Esophagus squamous epithelium (tissue), 5 donors: ENCODE measurements at places on chromosomes 11 and 22.

DNA sequence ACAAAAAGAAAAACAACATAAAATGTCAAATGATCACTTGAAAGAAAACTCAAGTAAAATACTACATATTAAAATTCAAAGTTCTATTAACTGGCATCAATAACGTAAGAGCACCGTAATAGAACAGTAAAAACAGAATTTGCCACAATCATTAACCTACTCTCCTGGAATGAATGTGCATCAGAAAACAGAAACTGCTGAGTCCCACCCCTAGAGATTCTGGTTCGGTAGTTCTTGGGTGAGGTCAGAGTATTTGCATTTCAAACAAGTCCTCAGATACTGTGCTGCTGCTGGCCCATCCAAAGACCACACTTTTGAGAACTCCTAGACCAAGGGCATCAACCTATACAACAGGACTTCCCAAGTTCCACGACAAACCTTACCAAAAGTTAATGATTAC, 23.5 kb downstream of the PITPNB start:
- DNase-seq, result no peak

DNA sequence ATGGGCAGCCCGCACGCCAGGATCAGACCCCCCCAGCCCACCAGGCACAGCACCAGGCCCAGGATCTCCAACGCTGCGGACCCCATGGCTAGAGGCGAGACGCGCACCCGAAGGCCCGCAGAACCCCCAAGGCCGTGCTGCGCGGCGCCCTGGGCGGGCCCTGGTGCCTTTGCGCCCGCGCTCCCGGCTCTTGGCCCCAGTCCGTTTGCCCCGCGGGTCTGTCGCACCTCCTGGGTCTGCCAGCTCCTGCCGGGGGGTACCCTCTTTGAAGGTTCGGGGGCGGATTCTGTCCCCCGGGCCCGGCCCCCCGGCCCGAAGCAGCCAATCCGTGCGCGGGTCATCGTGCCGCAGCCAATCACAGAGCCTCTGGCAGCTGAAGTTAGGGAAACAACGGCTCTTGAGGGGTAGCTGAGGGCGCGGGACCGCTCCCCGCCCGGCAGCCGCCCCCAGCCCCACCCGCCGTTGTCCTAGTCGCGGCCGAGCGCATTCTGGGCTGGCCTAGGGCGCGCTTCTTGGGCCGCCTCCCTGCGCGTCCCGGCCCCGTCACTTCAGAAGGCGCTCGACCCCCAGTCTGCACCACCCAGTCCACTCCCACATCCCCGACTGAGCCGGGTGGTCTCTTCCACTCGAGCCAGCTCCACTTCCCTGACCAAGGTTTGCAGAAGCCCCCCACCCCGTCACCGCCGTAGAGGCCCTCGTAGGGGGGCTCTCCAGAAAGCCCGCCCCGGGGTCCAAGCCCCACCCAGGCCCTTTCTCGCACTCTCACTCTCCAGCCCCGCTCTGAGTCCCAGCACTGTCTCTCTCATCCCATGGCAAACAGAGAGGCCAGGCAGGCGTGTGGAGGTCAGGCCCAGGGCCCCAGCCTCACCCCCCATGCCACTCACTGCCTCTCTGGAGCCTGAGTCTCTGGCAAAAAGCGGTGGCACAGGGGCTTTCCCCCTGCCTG, at the start of gene CLDN5:
TSS of gene CLDN5 (minus strand) at position 241 of the 946 bp plus-strand sequence. CDS start at position 86, 155 bp downstream.
- no peak for DNase-seq

DNA sequence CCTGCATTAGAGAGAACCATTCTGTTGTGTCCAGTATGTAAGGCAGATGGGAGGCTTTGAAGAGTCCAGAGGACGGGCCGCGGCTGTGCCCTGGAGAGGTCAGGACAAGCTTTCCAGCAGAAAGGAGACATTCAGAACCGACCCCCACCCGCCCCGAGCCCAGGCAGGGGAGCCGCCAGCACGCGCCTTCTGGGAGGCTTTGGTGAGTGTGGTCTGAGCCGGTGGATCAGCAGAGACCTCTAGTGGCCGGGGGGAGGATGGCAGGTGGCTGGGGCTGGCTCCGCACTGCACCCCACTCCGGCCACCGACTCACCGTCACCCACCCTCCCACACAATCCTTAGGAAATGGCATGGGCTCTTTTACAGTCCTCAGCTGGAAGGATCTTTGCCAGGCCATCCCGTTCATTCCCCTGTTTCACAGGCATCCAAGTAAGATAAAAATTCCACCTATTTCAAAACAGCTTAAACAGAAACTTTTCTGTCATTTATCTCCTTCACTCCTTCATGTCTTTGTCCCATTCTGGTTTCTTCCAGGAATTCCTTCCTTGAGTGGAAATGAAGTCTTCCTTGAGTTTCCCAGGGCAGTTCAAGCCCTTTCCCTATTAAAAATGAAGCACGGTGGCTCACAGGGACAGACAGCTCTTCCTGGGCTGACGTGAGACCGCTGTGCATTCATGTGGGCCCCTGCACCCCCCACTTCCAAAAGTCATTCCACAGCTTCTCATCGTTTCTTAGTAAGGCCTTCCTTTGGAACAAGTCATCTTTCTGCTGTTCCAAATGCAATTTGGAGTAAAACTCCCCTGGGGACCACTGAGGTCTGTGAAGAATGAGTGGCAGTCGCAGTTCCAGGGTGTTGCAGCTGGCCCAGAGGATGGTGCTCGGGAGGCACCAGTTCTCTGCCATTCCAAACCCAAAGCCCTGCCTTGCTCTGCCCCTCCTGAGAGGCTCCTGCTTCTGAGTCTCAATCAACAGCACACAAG, 91.0 kb downstream of the FEZ1 start:
- DNase-seq, result no peak

GRCh38 chr11:71103266-71103665, 149.1 kb downstream of the SHANK2 start:
- DNase-seq, result no peak

- no peak for DNase-seq
These were observed 168.8 kb upstream of the SYT13 start for GRCh38 chr11:45454917-45455401.

DNA sequence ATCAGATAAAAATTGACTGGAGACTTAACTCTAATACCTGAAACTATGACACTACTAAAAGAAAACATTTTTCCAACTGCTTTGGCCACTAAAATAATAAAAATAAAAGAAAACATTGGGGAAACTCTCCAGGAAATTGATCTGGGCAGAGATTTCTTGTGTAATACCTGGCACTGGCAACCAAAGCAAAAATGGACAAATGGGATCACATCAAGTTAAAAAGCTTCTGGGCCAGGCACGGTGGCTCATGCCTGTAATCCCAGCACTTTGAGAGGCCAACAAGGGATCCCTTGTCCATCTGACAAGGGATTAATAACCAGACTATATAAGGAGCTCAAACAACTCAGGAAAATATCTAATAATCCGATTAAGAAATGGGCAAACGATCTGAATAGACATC, 64.6 kb upstream of the RAB1B start:
- no peak for DNase-seq

GRCh38 chr11:112176077-112176476, 765 bp downstream of the BCO2 start:
- DNase-seq, result no peak

DNA sequence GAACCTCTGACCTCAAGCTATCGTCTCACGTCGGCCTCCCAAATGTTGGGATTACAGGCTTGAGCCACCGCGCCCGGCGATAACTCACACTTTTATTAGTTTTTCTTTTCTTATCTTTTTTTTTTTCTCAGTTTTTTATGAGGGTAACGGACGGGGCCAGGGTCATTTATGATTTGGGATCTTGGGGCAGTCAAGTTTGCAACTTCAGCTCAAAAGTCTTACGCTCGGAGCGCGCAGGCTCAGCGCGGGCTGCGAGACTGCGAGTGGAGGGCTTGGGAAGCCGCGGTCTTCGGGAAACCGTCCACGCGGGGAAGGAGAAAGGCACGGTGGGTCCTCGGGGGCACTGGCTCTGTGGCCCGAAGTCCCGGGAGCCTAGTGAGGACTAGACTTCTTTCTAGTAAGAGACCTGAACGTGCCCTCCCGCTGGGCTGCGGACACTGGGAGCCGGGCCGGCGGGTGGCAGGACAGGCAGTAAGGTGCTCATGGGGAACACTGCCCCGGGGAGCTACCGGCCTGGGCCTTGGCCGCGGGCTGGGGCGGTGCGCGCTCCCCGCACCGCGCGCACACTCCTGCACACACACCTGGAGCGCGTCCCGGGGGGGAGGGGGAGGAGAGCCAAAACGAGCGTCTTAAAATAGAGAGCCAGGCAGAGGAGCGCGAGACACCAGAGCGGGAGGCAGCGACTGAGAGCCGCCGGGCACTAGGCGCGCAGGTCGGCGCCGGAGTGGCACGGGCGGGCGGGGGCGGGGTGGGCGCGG, 476 bp upstream of the BARX2 start:
- DNase-seq, result no peak

GRCh38 chr11:67998150-67999045, 5.5 kb downstream of the UNC93B1 start:
- DNase-seq, result no peak

GRCh38 chr11:43573233-43573632, 107.3 kb upstream of the HSD17B12 start:
- DNase-seq, result no peak

- no peak for DNase-seq
These were observed 45.6 kb downstream of the ARFGAP3 start for GRCh38 chr22:42811459-42811858.

DNA sequence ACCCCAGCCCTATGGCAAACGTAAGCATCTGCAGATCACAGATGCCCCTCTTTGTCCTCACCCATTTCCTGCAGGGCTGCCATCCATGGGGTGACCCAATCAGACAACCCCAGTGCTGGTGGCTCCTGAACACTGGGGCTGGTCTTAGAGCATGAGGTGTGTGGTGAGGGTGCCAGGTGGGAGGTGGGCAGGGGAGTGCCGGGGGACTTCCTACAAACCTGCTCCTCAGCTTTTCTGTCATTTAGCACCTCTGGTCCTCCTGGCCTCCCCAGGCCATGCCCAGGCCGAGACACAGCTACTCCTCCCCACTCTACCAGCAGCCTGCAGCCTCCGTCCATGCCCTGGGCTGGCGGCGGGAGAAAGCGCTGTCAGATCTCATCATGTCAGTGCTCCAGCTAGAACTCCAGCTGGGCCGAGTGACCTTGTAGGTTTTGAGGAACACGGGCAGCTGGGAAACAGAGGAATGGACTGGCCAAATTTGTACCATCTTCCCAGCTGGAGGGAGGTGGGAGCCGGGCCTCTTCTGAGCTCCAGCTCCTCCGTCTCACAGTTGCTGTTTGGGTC, 157.7 kb upstream of the NECTIN1 start:
- DNase-seq, result no peak

DNA sequence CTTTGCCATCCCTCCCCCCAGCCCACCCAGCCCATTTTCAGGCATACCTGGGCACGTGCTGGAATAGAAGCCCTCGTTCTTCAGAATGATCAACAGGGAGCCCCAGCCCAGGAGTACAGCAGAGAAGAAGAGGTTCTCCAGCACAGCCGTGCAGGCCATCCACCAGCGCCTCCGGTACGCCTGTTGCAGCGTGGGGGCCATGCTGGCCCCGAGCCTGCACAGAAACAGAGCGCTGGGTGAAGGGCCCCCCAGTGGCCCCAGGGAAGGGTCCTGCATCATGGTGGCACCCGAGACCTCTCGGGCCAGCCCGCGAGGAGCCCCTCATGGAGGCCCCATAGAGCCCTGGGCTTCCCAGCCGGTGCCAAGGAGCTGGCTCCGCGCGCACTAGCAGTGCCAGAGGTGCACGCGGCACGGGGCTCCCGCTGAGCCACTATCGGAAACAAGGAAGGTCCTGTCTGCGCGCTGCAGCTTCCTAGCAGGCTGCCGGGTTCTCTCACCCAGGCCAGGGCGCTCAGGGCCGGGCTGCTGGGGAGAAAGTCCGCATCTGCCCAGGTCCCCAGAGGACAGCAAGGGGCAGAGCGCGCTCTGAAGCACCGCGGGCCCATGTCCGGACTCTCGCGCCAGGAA, 1.5 kb downstream of the SLC43A1 start:
- DNase-seq, result no peak

DNA sequence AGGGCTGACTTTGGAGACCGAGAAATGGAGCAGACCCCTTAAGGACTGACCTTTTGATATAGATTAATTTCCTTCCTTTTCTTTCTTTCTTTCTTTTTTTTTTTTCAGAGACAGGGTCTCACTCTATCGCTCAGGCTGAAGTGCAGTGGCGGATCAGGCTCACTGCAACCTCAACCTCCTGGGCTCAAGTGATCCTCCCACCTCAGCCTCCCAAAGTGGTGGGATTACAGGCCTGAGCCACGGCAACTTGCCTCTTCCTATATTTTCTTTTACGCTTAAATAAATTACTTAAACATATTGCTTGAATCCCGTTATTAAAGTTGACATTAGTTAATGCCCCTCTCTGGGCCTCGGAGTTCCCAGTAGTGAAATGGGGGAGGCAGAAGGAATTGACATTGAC, 350 bp upstream of the KCTD14 start:
- DNase-seq, result no peak

- no peak for DNase-seq
These were observed 8.2 kb downstream of the PDGFB start for GRCh38 chr22:39236321-39237317.

- no peak for DNase-seq
These were observed 58.3 kb downstream of the HSD17B12 start for GRCh38 chr11:43738600-43739409.

DNA sequence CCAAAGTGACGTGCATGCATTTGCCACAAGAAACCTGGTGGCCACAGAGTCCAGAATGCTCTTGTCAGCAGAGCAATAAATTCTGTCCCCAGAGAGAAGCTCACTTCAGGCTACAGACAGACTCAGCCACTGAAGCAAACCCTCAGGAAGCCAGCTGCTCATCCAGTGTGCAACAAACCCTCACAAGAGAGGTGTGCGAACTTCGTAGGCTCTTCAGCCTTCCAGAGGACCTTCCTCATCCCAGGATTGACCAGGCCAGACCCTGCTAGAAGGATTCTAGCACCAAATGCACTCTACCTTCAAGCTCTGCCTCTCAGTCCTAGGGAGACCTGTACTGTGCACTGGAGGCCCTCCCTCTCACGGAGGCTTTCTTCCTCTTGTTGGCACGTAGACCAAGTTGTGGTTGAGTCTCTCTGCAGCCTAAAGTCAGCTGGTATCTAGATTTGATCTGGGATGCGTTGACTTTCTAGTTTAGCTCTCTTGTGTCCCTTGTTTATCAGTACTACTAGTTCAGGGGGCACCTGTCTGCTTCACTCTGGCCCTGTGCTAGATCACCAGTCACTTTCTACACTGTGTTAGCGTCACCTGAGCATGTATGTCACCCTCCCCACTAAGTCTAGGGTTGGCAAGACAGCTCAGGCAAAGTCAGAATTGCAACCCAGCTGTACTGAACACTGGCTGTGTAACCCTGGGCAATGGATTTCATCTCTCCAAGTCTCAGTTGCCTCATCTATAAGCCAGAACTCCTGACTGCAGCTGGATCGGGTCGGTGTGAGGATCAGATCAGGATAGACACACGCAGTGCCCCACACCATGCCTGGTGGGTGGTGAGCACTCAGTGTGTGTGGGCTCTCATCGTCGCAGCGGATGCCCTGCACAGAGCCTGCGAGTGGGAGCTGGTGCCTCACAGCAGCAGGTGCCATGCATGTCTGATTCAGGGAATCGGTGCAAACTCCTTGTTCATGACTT, 22.1 kb upstream of the TMPRSS13 start:
- DNase-seq, result no peak

DNA sequence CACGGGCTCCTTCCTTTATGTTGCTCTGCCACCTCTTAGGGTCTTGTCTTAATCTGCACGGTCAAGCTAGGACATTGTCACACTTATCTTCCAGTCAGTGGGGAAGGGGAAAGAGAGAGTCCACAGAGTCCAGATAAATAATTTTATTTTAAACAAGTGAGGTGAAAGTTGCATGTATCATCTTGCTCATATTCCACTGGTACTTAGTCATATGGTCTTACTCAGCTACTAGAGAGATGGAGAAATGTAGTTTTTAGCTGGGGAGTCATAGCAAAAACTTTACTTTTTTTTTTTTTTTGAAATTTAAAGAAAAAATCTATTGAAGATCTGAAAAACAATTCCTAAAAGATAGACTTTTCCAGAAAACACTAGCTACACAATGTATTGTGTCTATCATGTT, 29.0 kb downstream of the PDE3B start:
- no peak for DNase-seq
